ENCODE measurements at places on chromosomes 5 and 9.

DNA sequence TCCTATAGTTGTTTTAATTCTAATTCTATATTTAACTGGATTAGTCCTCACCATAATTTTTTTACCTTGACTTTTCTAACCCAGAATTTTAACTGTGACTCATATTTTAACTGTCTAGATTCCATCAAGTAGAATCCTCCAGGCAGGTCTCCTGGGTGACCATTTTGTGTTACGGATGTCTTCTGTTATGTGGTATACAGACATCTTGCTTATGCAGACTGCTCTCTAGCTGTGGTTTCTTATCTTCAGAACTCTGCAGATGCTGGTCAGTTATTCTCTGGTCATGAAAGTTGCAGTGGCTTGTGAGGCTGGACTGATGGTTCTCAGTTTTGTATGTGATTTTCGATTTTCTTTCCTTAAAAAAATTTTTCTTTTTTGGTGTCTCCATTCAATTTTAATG lies 139.4 kb downstream of the ATG10 start:
- DNase-seq: no peak

DNA sequence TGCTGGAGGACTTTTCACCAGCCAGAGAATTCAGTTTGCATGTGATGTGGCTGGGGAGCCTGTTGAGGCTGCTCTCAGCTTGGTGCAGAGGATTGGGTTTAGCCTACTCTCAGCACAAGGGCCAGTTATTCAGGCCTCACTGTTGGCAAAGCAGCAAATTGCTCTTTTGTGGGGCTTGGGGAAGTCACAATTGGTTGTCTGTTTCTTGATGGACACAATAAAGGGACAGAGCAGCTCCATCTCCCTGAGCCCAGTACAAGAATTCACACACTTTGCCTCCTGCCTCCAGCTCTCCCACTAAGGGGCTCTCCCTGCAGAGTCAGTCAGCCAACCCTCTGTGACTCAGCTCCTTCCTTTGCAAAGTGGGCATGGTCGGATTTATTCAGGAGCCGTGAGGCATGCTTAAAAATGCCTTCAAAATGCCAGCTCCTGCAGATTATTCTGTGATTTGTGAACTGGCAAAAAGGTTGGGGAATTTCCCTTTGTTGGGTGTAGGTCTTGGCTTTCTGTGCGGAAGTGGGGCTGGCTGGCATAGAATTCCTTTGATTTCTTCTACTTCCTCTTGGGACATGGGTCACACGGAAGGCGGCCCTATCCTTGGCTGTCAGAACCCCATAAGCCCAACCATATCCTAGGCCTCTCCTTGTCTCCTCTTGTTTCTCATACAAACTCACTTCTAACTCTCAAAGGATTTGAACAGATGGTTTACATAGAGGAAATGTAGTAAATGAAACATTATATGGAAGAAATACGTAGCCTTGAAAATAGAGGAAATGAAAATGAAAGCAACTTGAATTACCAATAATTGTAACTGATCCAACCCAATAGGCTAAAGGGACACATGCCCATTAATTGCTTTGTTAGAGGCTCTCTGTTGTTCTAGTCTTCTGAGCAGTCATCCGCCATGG lies 118.7 kb upstream of the CD180 start:
- no peak for DNase-seq

- DNase-seq: no peak
These were observed 36.9 kb downstream of the TRIP13 start for GRCh38 chr5:929596-929995.

GRCh38 chr5:50292735-50293394 lies 148.2 kb downstream of the EMB start:
- no peak for DNase-seq

DNA sequence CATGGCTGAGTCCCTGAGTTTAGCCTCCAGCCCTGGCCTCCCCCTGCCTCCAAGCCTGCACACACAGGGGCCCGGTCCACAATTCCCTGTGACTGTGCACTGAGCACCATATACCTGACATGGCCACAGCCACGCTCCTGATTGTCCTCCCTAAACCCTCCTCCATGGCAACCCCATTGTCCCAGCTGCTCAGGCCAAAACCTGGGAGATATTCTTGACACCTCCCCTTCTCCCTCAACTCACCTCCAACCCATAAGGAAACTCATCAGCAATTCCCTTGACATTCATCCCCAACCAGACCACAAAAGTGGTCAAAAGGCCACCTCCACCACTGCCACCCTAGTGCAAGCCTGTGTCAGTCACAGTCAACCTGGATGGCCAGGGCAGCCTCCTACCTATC lies 107.5 kb upstream of the MVB12B start:
- DNase-seq: no peak

- DNase-seq: no peak
These were observed 16.9 kb downstream of the PDGFRB start for GRCh38 chr5:150138551-150139265.

DNA sequence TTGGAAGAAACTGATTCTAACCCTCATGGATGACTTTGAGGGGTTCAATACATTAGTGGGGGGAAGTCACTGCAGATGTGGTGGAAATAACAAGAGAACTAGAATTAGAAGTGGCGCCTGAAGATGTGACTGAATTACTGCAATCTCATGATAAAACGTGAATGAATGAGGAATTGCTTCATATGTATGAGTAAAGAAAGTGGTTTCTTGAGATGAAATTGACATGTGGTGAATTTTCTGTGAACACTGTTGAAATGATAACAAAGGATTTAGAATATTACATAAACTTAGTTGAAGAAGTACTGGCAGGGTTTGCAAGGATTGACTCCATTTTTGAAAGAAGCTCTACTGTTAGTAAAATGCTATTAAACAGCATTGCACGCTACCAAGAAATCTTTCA lies 113.0 kb downstream of the UGCG start:
- DNase-seq: no peak

GRCh38 chr5:150587856-150588595 lies 52.4 kb upstream of the SYNPO start:
- DNase-seq: no peak

DNA sequence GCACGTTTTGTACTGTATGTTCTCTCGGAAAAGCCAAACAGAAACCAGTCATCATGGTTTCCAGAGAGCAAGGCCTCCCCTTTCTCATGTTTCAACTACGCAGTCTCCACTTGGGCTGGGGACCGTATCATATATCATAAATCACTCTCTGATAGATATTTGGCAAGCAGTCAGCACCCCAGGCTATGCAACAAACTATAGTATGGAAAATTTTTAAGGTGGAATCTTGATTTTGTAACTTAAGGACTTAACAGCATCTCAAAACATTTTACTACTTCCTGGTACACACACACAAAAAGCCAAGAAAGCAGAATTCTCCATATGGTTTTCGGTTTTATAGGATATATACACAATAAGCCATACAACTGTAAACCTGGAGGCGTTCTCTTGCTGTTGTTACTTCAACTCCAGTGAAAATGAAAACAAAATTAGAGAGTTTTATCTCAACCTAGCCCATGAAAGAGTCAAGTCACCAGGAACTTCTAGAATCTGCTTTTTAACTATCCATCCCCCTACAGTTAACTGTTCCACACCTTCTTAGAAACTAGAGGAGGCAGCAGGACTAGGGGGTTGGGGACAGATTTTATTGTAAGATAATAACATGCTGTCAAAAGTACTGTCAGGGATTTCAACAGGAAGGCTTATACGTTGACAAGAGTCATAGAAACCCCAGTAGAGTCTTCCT lies 283.4 kb downstream of the NFIB start:
- no peak for DNase-seq

- no peak for DNase-seq
These were observed 68.6 kb downstream of the TMEM252 start for GRCh38 chr9:68472119-68472518.

- no peak for DNase-seq
These were observed 2.7 kb upstream of the LARS1 start for GRCh38 chr5:146185161-146185560.

- DNase-seq: no peak
These were observed 9.1 kb upstream of the MGAT1 start for GRCh38 chr5:180811623-180812124.

- DNase-seq: no peak
These were observed 8.3 kb downstream of the ADAMTS12 start for GRCh38 chr5:33883482-33883881.

- DNase-seq: no peak
These were observed 5.4 kb upstream of the ABO start for GRCh38 chr9:133280392-133280791.

DNA sequence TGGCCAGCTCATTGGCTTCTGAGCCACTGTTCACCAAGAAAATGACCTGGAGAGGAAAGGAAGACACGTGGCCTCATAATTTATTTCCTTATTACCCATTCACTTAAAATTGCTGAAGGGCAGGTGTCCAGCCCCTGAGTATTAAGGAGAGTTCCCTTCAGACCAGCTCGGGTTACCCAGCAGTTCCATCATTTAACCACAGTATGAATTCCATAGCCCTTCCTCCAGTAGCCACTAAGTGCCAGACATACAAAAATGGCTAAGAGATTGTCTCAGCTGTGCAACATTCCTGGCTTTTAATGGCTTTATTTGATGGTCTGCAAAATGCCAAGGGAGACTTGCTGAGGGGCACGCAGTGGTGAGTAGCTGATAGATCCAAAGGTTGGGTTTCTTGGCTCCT lies 12.5 kb downstream of the AGXT2 start:
- DNase-seq: no peak

GRCh38 chr9:72041775-72042194 lies 18.6 kb downstream of the C9orf57 start:
- no peak for DNase-seq

DNA sequence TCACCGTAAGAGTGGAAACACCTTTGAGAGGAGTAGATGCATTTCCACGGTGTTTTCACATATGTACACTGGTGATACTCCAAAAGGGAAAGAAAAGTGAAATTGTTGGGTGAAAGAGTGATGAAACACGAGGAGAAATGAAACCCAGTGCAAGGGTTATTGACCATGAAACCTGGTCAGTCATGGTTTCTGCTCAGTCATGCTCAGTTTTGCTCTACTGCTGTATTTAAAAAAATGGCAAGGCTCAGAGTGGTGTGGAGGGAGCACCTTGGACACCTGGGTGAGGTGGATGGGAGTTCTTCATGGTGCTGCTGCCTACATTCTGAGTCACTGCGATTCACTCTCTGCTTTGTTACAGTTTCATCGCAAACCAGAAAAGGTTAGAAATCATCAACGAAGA lies 32.3 kb downstream of the NTRK2 start:
- DNase-seq: no peak

DNA sequence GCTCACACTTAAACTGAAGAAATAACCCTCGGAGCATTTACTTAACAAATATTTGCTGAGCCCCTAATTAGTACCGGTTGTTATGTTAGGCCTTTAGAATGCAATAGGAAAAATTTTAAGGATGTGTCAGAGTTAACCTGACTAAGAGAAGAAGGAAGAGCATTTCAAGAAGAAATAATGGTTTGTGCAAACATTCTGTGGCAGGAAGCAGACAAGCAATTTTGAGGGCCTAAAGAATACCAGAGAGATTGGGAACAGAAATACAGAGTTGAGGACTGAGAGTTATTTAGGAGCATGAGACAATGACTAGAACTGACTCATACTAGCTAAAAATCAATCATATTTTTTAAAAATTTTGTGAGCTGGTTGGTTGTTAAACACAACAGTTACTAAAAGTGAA lies 218.8 kb downstream of the PRR16 start:
- no peak for DNase-seq

- DNase-seq: no peak
These were observed 22.9 kb upstream of the HMGCS1 start for GRCh38 chr5:43336159-43336558.

DNA sequence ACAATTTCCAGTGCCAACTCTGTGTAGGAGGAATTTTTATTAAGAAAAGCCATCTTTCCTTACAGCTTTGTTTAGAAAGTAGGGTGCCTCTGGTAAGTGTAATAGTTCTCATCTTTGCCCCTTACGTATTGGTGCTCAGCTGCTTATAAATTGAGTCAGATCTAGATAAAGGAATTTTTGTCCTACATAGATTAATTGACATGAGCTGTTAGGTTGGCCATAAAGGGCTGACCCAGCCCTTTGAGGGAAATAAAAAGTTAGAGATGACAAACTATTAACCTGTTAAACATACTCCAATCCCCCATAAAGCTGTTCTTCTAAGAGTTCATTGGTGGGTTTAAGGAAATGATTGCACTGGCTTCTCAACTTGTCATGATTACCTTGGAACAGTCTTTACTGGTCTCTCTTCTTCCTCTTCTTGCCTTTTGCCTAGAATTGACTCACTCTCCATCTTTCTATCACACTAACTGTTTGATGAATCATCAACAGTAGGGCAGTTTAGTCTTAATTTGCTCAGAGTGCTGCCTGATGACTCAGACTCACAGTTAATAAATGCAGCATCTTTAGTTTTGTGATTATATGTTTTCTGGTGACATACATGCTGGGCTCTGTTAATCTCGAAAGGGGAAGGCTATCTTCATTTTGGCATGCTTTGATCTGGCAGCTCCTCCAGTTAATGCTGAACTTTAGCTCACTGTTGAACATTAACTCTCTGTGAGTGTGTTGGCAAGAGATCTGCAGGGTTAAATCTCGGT lies 51.7 kb downstream of the ARHGAP26 start:
- DNase-seq: no peak

GRCh38 chr5:108379722-108380530 lies 2.0 kb downstream of the FBXL17 start:
- DNase-seq: no peak

DNA sequence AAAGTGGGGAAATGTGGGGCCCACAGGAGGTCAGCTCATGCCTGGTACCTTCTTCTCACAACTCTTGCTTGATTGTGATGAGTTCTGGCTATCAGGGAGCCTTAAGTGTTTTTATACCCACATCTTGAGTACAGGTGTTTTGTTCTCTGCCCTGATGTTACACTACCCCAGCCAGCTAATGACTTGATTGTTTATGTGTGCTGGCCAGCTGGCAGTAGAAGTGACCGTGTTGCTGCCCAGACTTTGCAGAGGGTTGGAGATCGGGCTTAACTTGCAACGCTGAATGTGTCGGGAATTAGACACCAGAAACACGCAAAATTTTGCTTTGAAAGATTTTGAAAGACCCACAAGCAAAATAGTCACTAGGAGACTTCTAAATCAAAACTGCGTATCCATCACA lies 16.9 kb upstream of the ZDHHC11B start:
- no peak for DNase-seq

- no peak for DNase-seq
These were observed 21.3 kb downstream of the PCA3 start for GRCh38 chr9:76785501-76785900.

DNA sequence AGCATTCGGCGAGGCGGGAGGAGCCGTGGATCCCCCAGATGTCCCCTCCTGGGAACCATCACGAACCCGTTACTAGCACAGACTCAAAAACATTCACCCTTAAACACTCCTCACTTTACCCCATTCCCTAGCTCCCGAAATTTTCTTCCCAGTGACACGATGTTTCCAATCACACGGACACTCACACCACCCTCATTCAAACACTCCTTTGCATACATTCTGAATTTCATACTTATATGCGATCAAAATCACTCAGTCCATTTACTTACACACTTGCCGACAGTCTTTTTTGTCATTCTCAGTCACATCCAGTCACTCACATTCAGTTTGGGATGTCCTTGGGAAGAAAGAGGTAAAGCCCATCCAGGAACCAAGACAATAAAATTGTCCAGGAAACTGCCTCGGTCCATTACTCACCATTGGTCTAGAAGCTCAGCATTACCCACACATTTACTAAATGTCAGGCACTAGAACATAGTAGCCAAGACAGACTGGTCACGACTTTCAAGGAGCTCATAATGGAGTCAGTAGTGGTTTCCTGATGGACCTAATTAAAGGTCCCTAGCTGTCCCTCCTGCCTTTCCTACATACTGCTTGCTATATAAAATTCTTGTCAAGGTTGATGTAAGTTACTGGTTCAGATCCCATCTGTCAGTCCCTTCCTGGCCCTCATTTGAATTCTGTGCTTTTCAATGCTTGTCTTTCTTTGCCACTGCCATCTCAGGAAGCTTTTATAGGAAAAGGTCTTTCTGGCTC lies 574 bp downstream of the SLC35A4 start:
- DNase-seq: no peak

- no peak for DNase-seq
These were observed 265.3 kb downstream of the DOCK8 start for GRCh38 chr9:479971-480350.

Measured in stimulated activated CD8-positive, alpha-beta memory T cell treated with anti-CD3 and anti-CD28 coated beads, Interleukin-4, amount 100 ng/mL, for 1 hour (primary cell).